ENCODE measurements at places on chromosomes 5 and 9.

- no peak for DNase-seq
Observed at GRCh38 chr9:134073500-134073899, 5.7 kb upstream of the BRD3 start.

- DNase-seq: no peak
Observed at GRCh38 chr9:35001285-35001677, 11.7 kb downstream of the DNAJB5 start.

GRCh38 chr9:121735065-121735792 is 83.8 kb downstream of the DAB2IP start:
- DNase-seq: peak; percentile 47

- DNase-seq: no peak
Observed at GRCh38 chr5:173507171-173507570, 109.3 kb downstream of the BOD1 start.

DNA sequence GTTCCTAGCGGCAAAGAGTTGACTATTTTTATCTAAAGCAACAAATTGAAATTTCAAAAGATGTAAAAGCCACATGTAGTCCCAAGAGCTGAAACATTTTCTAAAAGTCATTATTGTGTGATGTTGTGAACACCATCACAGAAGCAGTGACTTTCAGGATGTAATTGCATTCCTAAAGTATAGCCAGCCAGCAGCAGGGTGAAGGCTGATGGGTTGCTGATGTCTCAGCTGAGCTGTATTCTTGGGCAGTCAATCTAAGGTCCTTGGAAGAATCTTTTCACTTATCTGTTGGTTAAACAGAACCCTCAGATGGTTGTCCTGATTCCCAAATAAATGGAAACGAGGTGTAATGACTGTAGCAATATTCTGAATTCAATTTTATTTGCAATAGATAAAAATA is 237.4 kb upstream of the WWC1 start:
- no peak for DNase-seq

DNA sequence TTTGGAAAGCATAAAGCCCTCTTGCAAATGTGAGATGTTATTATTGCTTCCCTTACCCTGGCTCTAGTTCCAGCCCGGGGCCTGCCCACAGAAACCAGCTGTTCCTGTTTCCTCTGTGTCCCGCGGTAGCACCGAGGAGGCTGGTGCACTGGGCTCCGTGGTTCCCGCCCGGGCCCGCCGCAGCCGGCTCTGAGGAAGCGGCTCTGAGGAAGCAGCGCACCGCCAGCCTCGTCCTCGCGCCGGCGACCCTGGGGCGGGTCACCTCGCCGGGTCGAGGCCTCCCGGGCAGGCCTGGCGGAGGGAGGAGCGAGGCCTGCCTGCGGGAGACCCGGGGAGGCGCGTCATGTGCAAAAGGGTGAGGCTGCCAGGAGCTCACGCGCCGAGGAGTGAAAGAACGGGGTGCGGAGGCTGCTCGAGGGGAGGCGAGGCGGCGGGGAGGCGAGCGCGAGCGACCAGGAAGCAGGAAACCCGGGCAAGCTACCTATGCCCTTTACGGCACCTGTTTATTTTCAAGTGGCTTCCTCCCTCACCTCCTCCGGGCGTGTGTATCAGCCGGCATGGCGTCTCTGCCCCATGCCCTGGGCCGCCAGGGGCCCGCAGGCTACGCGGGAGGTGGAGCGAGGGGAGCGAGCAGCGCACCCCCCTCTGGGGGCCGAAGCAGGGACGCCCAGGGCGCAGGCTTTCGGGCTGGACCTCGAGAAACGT is 61.3 kb upstream of the MEGF10 start:
- peak; percentile 19 for DNase-seq

- DNase-seq: no peak
Observed at GRCh38 chr5:125023673-125024072, 277.2 kb upstream of the ZNF608 start.

DNA sequence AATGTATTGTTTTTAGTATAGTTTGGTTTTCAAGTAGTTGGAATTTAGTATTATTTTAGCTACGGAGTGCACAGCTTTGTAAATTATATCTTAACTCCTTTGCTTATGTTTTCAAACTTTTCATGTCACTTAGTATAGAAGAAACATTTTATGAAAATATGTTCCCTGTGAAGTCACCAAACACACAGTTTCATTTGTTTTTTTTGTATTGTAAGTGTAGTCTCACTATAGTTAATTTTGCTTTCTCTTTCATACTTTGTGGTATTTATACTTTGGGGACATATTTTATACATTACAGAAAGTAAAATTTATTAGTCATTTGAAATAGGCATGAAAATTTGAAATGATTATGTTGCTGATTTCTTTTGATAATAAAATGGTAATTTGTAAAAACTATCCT is 5.0 kb downstream of the CHSY3 start:
- no peak for DNase-seq

DNA sequence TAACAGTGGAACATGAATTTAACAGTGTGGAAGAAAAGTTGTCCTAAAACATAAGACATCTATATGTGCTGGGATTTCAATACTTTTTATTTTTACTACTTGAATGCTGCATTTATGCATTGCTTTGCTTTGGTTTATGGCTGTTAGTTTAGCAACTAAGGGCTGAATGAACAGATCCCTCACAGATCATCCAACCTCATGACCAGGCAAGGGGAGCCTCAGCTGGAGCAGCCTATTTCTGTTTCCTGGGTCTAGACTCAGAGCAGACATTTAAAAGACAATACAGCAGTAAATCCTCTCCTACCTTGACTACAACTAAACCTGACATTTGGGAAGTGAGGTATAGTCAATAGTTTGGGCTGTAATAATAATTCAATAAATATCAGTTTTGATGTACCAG is 163.3 kb downstream of the AUH start:
- no peak for DNase-seq

DNA sequence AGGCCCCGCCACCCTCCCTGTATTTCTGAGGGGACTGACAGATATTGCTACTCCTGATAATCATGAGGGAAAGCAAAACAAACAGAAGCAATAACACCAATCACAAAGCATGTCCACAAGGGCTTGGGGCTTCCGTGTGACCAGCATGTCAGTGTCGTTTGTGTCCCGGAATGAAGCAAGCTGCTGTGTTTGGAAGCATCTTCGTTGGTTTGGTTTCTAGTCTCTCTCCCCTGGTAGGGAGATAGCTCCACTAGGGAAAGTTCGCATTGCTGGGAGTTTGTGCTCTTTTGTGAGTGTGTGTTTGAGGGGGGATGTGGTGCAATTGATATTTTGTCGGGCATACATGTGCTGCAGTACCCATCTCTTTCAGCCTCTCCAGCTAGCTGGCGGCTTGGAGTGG is 1.4 kb downstream of the GRIA1 start:
- DNase-seq: no peak

GRCh38 chr9:17832812-17833211 is 253.9 kb downstream of the SH3GL2 start:
- DNase-seq: no peak

- no peak for DNase-seq
Observed at GRCh38 chr5:15796557-15796956, 296.6 kb downstream of the FBXL7 start.

GRCh38 chr5:52269401-52269800 is 518.3 kb upstream of the ITGA1 start:
- DNase-seq: no peak
